ENCODE measurements at places on chromosomes 2 and 18. TPM values are rescaled to one million over a fixed set of nuclear protein-coding genes. Genes with fewer than 3 reads are reported as not detected.

- no peak for DNase-seq
Observed at GRCh38 chr2:226795281-226796011, 4.2 kb downstream of the IRS1 start.

GRCh38 chr18:58596265-58596681 lies 32.6 kb downstream of the ALPK2 start:
- DNase-seq, result no peak

DNA sequence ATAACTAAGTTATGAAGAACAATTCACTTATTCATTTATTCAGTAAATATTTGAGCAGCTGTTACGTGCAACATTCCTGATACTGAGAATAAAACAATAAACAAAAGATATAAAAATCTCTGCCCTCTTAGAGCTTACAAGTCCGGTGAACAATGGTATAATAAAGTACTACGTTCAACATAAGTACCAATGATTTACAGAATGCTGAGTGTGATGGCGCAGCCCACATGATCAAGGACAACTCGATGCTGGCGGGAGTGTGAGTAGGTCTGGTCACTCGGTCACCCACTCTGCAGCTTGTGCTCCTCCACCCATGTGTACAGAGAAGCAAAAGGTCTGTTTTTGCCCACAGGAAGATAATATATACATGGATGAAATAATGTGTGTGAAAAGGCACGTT lies 254.3 kb downstream of the BCL11A start:
- DNase-seq, result no peak

DNA sequence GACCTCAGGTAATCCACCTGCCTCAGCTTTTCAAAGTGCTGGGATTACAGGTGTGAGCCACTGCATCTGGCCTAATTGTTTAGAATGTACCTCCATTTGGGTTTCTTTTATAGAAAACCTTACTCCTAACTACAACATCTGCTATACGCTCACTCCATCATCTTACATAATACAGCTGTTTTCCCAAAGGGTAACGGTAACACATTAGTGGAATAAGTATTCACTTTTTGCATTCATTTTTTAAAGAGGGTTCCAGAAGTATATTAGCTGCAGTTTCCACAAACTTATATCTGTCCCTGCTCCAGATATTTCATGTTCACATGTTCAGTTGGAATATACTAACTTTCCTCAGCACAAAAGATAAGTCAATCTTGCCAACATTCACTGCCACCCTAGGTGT lies 640.1 kb upstream of the FSHR start:
- DNase-seq, result no peak

DNA sequence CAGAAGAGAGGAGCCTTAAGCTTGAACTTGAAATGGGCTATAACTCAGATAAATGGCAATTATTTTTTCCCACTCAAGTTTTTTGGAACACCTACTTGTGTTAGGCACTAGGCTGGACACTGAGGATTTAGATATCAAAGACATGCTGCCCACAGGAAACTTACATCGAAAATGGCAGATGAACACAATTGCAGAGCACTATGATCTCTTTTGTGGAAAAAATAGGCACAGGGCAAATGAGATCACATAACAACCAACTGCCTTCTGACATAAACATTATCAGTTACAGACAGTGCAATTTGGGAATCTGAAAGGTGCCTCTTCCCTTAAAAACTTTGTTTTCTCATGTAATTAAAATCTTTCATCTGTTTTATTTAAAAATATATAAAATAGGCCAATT lies 3.8 kb upstream of the IRS1 start:
- no peak for DNase-seq

- DNase-seq, result no peak
Observed at GRCh38 chr2:200039724-200040650, 84.6 kb downstream of the MAIP1 start.

GRCh38 chr2:183089192-183089851 lies 10.8 kb downstream of the DUSP19 start:
- DNase-seq, result no peak

DNA sequence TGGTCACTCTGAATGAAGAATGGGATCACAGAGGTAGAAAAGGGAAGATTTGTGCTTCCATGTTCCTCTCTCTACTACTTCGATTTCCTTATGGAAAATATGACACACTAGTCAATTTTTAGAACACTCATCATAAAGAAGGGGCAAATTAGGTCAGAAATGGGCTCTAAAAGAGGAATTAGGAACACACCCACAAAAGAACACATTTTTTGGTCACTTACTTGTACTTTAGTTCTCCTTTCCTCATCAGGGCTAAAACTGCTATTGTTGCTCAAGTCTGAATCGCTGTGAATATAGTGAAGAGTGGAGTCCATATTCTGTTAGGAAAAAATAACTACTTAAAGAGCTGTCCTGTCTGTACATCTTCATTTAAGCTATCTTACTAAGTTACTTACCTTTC lies 52.6 kb downstream of the PPP4R1 start:
- DNase-seq, result no peak

- DNase-seq, result no peak
Observed at GRCh38 chr2:102120261-102120660, 22.3 kb upstream of the IL1R1 start.

DNA sequence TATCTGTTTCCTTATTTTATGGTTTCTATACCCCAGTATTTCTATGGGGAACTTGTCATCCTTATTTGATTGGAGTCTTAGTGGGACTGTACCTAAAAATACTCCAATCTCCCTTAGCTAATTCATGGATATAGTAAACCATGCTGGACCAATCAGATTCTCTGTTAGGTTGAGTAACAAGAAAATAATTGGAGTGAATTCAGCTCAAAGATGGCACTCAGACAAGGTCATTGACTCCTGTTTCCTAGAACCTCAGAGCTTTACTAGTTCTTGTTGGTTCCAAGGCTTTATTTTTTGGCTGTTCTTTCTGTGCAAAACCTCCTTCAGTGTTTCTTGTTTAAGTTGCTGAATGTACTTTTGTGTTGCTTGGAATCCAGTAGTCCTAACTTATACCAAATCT lies 31.9 kb upstream of the CPS1 start:
- no peak for DNase-seq

GRCh38 chr2:10954416-10954815 lies 42.7 kb downstream of the KCNF1 start:
- no peak for DNase-seq

GRCh38 chr2:26503231-26503880 lies 25.4 kb upstream of the OTOF start:
- DNase-seq, result peak; percentile 82

DNA sequence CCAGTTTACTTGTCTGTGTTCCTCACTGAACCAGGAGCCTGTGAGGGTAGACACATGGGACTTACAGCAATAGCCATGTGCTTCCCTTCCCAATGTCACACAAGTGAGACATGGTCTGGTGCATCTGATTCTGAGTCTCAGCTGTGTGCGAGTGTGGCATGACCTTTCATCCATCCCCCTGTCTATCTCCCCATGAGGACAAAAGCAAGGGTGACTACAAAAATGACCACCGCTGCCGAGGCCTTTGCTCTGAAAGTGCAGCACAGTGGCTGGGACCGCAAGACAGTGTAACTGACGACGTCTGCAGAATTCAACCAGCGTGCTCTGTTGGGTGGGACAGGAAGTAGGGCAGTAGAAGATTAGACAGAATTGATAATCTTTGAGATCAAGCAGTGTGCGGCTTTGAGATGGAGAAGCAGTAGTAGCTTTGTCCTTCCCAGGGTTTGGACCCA lies 50.5 kb downstream of the RAB31 start:
- no peak for DNase-seq

DNA sequence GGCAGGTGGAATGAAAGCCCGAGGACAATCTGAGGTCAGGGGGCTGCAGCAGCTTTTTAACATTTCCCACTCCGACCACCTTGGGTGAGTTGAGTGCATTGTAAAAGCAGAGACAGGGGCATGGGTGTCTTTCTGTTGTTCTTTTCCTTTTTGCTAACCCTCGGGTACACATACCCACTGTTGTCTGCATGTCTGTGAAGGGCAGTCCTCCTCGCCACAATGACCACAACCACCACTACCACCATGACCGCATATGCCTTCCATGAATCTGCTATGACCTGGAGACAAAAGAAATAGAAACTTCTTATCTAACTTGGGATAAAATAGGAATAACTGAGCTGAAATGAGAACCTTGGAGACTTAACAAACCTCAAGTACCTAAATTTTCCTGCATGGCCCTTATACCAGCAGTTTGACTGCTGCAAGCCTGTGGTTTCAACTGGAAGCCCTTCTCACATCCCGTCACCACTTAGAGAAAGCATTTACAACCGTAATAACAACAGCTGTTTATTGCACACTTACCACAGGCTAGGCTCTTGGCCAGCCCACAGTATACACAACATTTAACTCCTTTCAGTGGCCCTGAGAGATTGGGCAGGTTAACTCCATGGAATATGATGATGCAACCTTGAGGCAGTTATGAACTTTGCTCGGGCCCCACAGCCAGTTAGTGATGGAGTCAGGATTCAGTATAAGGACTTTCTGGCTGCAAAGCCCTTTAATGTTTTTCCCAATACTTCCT lies 80.3 kb downstream of the GYPC start:
- DNase-seq, result no peak

DNA sequence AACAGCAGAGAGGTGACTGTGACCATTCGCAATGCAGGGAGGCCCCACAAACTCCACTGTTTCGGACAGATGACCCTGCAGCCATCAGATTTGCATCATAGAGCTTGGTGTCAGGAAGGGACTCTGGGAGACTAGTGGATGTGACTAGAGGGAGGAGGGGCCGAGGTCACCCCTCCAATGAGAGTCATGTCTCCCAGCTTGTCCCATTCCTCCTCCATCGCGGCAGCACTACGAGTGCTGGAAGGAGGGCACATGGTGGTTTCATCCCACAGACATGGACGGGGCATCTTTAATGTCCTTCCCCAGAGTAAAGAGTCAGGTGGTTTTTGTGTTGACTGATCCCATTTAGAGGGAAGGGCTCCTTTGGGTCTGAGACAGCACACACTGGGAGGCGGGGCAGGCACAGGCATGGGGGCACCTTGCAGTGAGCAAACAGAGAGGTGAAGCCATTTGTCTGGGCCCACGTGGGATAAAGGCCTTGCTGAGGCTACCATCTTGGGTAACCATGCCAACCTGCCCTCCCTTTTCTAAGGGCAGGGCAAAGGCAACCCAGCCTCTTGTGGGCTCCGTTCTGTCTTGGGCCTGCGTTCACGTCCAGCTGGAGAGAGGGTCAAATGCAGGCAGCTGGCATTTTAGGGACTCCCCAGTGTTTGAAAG lies 208.1 kb downstream of the ASB1 start:
- no peak for DNase-seq

DNA sequence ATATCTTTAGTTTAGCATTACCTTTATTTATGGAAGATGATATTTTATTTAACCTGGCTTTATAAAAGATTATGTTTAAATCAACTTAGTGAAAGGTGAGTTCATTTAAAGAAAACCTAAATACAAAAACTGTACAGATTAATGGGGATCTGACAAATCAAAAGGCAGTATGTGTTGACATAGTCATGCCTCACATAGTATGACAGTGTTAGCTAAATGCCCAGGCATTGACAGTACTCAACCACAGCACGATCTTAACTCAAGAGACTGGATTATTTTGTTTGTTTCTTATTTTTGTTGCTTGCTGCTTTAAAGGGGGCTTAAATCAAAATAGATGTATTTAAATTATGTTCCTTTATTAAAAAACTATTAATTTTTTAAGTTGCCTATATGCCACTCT lies 7.8 kb downstream of the DOK6 start:
- no peak for DNase-seq

- DNase-seq, result no peak
Observed at GRCh38 chr18:70221156-70221914, 15.8 kb upstream of the RTTN start.

- DNase-seq, result no peak
Observed at GRCh38 chr2:139353874-139354273, 573.7 kb upstream of the NXPH2 start.

- DNase-seq, result no peak
Observed at GRCh38 chr2:26886736-26887135, 38.8 kb downstream of the DPYSL5 start.

DNA sequence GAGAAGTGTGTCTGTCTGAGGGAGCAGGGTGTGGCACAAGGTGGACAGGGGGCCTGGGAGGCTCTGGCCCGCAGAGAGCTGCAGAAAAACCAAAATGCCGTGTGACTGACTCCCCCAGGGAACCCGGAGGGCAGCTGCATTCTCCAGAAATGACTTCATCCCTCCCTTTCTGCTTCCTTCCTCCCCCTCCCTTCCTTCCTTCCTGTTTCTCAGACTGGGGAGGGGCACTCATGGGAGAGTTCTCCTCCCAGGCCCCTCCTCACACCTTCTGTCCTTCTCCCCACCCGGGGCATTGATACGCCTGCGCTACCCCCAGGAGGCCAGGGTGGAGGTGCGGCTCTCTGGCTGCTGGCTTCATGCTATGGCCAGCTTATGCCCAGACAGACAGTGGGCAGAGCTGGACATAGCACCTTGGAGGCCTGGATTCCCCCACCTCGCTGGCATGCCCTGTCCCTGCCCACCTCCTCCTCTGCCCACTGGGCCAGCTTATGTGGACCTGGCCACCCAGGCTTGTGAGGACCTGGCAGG lies 8.2 kb upstream of the GPR17 start:
- DNase-seq, result no peak

DNA sequence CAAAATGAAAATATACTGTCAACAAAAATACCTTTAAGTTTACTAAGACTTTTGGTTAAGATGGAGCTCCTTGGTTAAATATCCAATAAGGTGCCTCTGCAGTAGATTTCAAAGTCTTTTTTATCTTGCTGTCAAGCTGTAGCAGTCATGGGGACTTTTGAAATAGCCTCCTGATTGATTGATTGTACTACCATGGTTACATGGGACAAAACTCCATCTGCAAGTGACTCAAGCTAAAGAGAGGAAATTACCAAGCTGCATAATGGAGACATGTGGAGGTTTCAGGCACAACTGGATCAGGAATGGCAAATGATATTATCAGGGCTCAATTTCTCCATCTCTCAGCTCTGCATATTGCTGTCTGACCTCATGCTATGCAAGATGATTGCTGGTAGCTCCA lies 73.4 kb upstream of the ST8SIA3 start:
- no peak for DNase-seq

- DNase-seq, result no peak
Observed at GRCh38 chr18:4357579-4357978, 97.5 kb downstream of the DLGAP1 start.

The PLEKHB2 gene
- total RNA-seq, result 38.8 TPM

The HSPE1 gene
- total RNA-seq, result 180 TPM

The GPR155 gene
- 0.74 TPM for total RNA-seq

The NETO1 gene
- 52.4 TPM for total RNA-seq

The DCDC2C gene
- not detected for total RNA-seq

The TXNDC2 gene
- not detected for total RNA-seq

The ICOS gene
- total RNA-seq, result not detected

The COLEC11 gene
- total RNA-seq, result not detected
